ENCODE measurements at places on chromosomes 3 and 15. TPM values are rescaled to one million over a fixed set of nuclear protein-coding genes. Genes with fewer than 3 reads are reported as not detected.

GRCh38 chr3:171526869-171527268 is 66.7 kb upstream of the TNIK start:
- no peak for DNase-seq
- H3K27me3 ChIP-seq: no peaks in the 10 kb centered on the region
- H3K4me1 ChIP-seq: peaks cover 4% of the 10 kb centered on the region
- H3K27ac ChIP-seq: no peak overlapping the region
- H3K4me3 ChIP-seq: no peak overlapping the region

DNA sequence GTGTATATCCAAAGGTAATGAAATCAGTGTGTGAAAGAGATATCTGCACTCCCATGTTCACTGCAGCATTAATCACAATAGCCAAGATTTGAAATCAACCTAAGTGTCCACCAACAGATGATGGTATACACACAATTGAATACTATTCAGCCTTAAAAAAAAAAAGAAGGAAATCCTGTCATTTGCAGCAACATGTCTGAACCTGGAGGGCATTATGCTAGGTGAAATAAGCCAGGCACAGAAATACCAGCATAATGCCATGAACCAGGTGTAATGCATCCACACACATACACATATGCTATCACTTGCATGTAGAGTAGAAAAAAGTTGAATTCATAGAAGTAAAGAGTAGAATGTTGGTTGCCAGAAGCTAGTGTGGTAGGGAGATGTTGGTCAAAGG is 18.4 kb upstream of the NR1I2 start:
- DNase-seq: no peak
- H3K27me3 ChIP-seq: no peaks in the 10 kb centered on the region
- no peak overlapping the region for H3K4me3 ChIP-seq
- no peak overlapping the region for H3K27ac ChIP-seq

The SPTBN5 gene
- 2.0 TPM for total RNA-seq

- no peak overlapping the region for H3K4me3 ChIP-seq
- H3K4me1 ChIP-seq: no peaks in the 10 kb centered on the region
- H3K27ac ChIP-seq: no peak overlapping the region
- H3K36me3 ChIP-seq: no peaks in the 10 kb centered on the region
Measured at GRCh38 chr3:132783152-132783551, 60.9 kb upstream of the NPHP3 start.

The TP63 gene
- total RNA-seq: 2.4 TPM

Data from hepatocyte (in vitro differentiated cells).